ENCODE measurements at places on chromosomes 16 and 17.

- DNase-seq: peak; percentile 19
These were observed 84.7 kb downstream of the PLCG2 start for GRCh38 chr16:81863630-81864352.

DNA sequence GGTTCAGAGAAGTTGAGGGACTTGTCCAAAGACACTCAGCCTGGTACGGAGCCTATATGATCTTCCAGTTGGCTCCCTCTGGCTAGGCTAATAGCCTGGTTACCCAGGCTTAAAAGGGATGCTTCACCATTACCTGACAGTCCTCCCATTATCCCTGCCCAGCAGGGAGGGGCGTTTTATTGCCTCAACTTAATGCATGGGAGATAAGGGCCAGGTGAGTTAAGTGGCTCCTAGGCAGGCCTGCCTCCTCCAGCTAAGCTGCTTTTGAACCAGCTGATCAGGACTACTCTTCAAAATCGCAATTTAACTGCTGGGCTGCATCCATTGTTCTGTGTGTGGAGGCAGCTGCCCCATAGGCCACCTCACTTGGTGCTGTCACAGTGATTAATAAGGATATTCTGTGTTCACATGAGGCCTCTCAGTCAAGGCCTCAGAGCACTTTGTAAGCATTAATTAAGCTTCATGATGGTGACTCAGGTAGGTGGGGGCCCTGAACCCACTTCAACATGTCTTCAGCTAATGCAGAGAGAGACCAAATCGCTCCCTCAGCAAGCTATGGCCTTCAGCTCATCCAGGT, 27.9 kb downstream of the SMPD3 start:
- DNase-seq: no peak

- no peak for DNase-seq
These were observed 28.5 kb upstream of the CCDC182 start for GRCh38 chr17:57773557-57773956.

- no peak for DNase-seq
These were observed 36.5 kb downstream of the CPNE2 start for GRCh38 chr16:57128771-57129389.

DNA sequence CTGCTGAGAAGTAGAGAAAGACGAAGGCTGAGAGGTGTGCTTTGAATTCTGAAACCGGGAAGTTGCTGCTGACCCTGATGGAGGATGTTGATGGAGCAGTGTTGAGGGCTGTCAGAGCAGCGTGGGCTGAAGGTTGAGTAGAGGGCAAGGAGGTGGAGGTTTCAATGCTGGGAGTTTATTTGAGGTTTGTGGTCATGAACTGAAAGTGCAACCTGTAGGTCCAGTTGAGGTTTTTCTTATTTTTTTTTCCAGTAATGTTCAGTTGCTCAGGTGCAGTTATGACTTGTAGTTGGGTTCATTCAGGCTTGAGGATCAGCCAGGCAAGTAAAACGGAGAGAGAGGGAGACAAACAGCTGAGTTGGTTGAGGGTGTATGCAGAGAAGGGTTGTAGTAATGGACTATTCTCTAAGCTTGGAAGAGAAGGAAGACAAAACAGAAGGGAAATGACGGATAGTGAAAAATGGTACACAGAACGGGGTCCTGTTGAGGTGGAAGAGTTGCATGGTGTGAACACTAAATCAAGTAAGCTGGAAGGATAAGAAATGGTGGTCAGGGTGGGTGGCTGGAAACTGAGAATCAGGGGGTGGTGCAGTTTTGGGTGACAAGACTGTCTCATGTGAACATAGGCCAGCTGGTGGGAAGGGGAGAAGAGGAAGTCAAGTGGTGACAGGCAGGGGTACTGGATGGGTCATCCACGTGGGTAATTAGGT, 8.7 kb upstream of the UBE2G1 start:
- DNase-seq: no peak

DNA sequence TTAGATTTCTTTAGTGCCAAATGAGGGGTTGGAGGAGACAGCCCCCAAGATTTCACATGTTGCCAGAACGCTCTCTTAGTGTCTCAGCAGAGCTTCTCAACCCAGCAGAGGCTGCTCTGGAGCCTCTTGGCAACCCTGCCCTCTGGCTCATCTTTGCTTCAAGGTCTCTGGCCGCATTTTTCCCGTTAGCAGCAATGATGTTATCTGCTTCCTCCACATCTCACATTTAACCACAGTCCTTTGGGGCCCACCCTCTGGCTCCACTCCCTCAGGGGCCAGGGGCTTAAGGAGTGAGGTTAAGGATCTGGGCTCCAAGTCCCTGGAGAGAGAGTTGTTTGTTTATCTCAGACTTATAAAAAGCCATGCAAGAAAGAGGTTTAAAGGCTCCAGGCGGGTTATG, 3.3 kb upstream of the XYLT1 start:
- peak; percentile 19 for DNase-seq

- no peak for DNase-seq
These were observed 11.5 kb downstream of the CLUH start for GRCh38 chr17:2700030-2700490.

GRCh38 chr16:67710607-67711006, 8.5 kb downstream of the GFOD2 start:
- DNase-seq: no peak

GRCh38 chr16:84155771-84156170, 10.7 kb downstream of the DNAAF1 start:
- DNase-seq: no peak

GRCh38 chr16:21150375-21151001, at the start of gene DNAH3:
DNAH3 (minus strand) TSS chr16:21150846; CDS start chr16:21150319, 527 bp downstream.
- peak; percentile 9 for DNase-seq

- peak; percentile 42 for DNase-seq
These were observed 1.5 kb upstream of the BAIAP3 start for GRCh38 chr16:1331712-1332617.

DNA sequence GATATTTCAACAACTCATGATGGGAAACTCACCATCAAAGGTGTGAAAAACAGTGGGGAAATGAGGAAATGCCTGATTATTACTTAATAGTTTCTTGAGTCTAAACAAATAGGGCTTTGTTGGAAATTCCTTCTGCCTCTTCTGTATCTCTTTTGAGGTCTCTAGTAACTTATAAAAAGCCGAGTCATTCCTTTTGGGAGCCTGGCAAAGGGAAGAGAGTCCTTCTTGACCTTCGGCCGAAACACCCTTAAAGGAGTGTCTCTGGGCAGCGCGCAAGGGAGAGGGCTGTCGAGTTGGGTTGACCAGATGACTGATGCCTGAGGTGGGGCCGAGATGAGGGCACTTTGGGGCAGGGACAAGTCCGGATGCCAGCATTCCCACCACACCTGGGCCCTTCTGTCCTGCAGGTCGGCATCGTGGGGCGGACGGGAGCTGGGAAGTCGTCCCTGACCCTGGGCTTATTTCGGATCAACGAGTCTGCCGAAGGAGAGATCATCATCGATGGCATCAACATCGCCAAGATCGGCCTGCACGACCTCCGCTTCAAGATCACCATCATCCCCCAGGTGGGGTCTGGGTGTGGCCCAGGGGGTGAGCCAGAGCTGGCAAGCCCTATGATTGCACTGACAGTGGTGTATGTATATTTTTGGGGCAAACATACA, 89.2 kb downstream of the ABCC6 start:
- no peak for DNase-seq

GRCh38 chr17:66620528-66620927, 214.4 kb upstream of the CACNG5 start:
- no peak for DNase-seq

GRCh38 chr16:74999609-75000480, 1.0 kb downstream of the ZNRF1 start:
- peak; percentile 73 for DNase-seq

- DNase-seq: no peak
These were observed 23.3 kb upstream of the CA10 start for GRCh38 chr17:52181782-52182181.
